Stromal cell of bone marrow (primary cell): ENCODE measurements at places on chromosomes 11 and 22.

GRCh38 chr22:34294476-34294875, 374.2 kb upstream of the LARGE1 start:
- no peak for DNase-seq

- DNase-seq: no peak
Measured at GRCh38 chr11:126716456-126717083, 284.0 kb downstream of the KIRREL3 start.

DNA sequence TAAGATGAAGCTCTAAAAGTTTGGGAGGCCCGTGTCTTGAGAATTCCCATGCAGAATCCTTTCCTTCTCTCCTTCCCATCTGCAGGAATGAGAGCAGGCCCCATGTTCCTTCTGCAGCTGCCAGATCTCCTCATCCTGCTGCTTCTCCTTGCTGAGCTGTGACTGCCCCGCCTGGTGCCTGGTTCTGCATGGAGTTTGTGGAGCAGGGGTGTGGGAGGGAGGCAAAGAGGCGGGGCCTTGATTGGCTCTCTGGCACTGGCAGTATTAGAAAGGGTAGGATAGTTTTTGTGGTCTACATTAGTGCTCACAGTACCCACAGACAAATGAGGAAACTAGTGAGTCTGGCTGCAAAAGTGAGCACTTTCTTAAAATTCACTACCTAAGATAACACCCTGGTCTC, 91.1 kb upstream of the CLPB start:
- DNase-seq: no peak

DNA sequence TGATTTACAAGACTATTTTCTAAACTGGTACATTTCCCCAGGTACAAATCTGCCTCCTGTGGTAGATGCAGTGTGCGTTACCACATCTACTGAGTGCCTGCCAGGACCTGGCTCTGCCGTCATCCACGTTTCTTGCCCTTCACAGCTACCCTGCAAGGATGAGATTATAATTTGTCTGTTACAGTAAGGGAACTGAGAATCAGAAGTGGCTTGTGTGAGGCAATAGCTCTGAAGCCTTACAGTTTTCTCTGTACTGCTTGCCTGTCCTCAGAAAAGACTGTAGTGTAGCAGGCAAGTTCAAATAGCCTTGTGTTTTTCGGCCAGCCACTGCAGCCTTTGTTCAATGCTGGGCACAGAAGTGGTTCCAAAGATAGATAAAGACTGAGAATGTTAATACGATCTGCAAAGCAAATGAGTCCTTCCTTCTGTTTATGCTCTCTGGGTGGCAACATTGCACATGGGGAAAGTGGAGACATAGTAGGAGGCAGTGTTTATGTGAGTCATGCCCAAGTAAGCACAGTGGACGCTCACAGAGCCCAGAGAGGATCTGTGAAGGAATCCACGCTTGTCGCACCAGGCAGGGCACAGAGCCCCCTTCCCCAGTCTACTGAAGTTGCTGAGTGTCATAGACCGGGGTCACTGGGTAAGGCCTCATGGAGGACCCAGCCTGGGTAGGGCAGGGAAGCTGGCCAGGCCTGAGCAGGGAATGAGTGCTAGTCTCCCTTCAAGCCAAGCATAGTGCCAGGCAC, 49.1 kb downstream of the MICAL2 start:
- DNase-seq: peak; percentile 85

- no peak for DNase-seq
Measured at GRCh38 chr11:833114-833791, 501 bp downstream of the CD151 start.

- DNase-seq: no peak
Measured at GRCh38 chr11:1880746-1881441, 10.8 kb downstream of the PRR33 start.

DNA sequence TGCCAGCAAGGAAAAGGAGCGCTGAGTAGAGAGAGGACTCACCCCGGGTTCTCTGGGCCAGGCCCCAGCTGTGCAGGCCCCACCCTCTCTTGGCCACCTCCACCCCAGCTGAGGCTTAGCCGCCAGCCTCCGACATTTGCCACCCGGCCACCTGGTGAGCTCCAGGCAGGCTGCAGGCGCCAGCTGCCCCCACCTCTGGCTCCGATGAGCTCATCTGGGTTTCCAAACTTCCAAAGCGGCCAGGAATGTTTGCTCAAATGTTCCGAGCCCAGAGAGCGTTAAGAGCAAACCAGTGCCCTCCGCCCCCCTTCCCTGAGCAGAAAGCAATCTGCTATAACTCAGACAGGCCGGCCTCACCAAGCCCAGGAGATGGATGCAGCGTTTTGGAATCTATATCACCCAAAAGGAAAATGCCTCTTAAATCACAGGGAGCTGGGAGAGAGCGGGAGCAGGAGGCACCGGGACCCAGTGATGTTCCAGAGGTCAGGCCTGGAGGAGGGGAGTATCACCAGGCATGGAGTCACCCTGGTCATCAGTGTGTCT, 9.1 kb upstream of the MN1 start:
- peak; percentile 66 for DNase-seq

DNA sequence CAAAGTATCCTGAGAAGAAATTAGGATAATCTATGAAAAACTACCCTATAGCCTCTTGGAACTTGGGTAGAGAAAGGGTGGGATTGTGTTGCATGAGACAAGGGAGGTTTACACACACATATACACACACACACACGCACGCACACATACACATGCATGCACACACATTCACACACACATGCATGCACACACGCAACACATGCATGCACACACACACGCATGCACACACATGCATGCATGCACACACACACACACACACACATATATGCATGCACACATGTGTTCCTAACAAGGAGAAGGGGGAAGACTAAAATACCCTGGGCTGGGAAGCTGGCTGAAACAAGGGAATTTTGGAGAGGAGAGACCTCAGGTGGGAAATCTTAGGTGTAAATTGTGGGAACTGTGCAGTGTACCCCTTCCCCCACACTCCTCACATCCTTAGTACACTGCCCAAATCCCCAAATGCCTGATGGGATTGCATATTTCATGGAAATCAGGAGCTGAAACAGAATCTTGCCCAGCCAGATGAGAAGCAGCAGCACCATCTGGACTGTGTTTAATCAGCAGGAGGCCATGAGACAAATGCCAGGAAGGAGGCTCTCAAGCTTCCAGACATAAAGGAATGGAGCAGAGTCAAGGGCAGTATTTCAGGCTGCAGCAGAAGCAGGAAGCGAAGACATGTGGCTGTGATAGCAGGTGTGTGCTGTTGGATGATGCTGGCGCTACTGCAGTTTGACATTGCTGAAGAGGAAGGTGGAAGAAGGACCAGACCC, 14.6 kb upstream of the POLD3 start:
- DNase-seq: no peak

DNA sequence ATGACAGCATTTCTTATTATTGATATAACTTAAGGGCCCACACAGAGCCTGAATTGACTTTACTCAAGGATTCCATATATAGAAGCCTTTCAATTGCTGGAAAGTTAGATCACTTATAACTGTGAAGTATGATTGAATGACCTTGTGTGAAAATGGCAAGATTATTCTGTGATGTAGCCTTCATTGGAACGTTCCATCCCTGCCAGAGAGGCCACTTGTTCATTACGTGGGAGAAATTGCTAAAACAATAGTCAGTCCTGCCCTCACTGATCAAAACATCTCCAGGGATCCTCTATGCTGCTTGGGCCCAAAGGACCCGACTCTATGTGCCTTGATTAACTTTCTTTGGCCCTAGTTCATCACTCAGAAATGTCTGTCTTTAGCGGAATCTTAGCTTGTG, 159.5 kb upstream of the BLID start:
- DNase-seq: no peak

DNA sequence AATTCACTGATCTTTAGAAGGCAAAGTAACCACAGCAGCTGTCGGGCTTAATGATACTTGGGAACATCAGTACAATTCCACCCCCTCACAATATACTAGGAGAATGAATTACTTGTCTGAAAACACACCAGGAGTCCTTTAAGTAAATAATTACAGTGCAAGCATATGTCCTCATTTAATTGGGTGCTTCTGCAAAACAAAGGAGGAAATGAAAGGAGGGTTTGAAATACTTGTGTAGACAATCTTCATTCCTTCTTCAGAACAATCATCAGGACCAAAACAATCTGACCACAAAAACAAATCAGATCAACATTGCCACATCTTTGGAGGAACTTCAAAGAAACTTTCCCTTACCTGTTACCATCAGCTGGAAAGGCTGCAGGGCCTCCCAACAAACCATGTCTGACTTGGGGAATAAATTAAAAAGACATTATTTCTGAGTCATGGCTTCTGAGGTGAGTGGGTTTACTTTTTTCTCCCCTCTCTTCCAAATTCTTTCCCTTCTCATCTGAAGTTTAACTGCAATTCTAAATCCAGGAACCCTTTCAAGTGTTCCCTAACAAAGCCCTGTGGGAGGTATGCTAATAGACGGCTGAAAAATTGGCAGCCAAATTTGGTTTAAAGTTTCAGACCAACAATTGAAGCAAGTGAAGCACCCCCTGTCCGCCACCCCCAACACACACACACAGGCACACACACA, 12.5 kb upstream of the CCDC117 start:
- DNase-seq: no peak

GRCh38 chr11:114058026-114058706, 1.3 kb upstream of the ZBTB16 start:
- no peak for DNase-seq

DNA sequence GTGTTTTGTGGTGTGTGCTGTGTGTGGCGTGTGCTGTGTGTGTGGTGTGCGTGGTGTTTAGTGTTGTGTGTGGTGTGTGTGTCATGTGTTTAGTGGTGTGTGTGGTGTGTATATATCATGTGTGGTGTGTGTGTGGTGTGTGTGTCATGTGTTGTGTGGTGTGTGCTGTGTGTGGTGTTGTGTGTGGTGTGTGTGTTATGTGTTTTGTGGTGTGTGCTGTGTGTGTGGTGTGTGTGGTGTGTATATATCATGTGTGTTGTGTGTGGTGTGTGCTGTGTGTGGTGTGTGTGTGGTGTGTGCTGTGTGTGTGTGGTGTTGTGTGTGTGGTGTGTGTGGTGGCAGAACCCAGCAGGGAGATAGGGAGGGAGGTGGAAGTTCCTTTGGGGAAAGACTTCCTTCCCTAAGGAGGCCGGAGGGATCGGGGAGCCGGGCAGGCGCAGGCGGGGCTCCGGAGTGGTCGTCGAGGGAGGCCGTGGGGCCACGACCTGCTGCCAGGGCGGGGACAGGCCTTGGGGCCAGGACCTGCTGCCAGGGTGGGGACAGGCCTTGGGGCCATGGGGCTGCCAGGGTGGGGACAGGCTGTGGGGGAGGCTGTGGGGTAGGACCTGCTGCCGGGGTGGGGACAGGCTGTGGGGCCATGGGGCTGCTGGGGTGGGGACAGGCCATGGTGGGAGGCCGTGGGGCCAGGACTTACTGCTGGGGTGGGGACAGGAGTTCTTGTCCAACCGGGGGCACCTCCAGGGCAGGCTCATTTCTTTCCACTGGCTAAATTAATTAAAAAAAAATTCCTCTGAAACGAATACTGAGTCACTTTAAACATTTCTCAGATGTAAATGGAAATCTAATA, 15.2 kb downstream of the PIM3 start:
- DNase-seq: no peak

DNA sequence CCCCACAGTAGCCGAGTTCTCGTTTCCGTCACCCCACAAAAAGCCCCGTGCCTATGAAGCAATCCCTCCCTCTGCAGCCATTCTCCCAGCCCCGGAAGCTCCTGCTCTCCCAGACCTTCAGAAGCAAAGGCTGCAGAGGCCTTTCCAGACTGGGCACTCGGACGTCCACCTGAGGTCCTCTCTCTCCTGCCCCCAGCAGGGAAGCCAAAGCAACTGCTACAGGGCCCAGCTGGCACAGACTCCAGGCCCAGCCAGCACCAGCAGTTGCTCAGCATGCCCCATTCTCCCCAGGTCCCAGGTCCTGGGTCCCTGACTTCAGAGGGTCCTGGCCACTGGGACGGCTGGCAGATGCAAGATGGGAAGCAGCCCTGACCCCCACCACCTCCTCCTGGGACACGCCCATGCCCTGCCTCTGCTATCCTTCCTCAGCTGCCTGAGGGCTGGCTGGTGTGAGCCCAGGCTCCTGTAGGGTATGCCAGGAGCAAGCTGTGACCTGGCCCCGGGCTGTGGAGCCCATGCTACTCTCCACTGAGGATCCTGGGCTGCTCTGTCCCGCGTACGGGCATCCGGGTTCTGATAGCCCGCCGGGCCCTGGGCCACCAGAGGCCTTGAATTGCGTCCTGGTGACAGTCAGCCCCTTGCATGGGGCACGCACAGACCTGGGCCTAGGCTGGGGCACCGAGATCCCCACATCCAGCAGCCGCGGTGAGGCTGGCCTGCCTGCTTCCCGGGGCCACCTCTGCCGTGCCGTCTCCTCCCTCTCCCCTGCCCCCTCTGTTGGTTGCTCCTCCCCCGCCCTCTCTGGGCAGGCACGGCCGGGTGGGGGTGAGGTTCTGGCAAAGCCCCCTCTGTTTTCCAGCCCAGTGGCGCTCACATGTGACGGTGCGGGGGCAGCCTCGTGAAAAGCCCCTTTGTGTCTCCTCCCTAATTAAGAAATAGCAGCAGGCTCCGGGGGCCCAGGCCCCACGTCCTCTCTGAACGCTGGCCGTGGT, 1310.3 kb downstream of the BRD1 start:
- DNase-seq: no peak

GRCh38 chr11:20926799-20927540, 257.6 kb downstream of the NELL1 start:
- DNase-seq: no peak

GRCh38 chr11:1336836-1337646, 27.6 kb upstream of the TOLLIP start:
- DNase-seq: no peak

DNA sequence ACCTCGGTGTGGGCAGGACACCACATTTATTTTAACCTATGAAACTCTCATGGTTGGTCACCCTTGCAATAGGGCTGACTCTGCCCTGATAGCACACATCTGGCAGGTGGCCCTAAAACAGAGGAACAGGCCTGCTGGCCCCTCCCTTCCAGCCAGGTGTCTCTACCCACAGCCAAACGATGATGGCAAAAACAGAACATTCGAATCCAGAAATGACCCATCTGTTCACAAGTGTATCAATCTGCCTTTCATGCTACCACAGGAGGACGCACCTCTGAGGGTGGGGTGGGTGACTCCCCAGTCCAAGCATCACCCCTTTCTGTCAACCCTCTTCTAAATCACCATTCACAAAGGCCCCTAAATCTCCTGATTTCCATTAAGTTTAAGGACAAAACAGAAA, 118.1 kb downstream of the ETS1 start:
- no peak for DNase-seq

- no peak for DNase-seq
Measured at GRCh38 chr22:49594078-49594477, 233.6 kb downstream of the BRD1 start.

DNA sequence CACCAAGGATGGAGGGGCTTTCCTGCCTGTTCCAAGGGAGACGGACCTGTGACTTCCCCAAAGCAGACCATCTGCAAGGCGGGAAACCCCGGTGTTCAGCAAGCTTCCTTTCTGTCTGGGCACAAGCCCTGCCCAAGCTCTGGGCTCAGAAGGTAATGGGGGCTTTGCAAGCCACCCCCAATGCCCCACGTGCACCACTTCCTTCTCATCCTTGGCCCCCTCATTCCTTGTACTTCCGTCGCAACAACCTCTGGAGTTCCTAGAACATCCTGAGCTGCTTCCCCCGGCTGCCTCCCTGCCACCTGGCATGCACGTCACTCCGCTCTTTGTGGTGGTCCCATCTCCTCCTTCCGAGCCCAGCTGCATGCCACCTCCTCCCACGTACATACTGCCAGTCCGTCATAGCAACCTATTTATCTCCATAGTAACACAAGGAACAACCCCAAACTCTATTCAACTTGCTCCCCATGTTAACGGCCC, 3.9 kb downstream of the MYEOV start:
- DNase-seq: no peak

GRCh38 chr11:7893796-7894195, 37.3 kb downstream of the OR10A6 start:
- no peak for DNase-seq

GRCh38 chr11:105148241-105148640, 8.7 kb upstream of the CARD18 start:
- DNase-seq: no peak
